ENCODE measurements at places on chromosomes 16 and 17. TPM values are rescaled to one million over a fixed set of nuclear protein-coding genes. Genes with fewer than 3 reads are reported as not detected.

ODAD4 gene
- 1.2 TPM for polyA plus RNA-seq

BAIAP3 gene
- polyA plus RNA-seq: 1.4 TPM

KCNH6 gene
- not detected for polyA plus RNA-seq

DNA sequence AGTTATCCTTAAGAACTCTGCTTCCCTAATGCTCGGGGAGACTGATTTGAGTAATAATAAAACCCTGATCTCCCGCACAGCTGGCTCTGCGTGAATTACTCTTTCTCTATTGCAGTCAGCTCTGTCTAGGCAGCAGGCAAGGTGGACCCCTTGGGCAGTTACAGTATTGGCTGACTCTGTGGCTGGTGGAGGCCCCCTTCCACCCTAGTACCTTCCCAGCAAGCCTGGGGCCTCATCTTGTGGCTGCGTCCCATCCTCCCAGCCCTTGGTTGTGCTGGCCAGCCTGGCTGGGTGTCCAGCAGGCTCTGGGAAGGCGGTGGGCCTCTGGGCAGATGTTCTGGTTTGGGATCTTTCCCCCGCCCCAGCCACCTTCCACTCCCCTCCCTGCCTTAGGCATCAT, 44.5 kb downstream of the CFAP20 start:
- no peak for DNase-seq

TCAP gene
- 2,624 TPM for polyA plus RNA-seq

DNA sequence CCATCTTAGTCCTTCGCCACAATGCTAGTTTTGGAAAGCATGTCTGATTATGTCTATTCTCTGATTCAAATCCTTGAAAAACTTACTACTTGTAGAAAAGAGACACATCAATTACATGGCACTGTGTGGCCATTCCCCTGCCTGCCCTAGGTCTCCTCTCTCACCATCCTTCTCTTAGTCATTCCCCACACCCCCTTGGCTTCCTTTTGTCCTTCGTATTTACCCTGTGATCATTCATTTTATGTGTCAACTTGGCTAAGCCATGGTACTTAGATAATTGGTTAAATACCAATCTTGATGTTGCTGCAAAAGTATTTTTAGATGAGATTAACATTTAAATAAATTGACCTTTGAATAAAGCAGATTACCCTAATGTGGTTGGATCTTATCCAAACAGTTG, 122.9 kb upstream of the CDH11 start:
- no peak for DNase-seq

CTRB2 gene
- 0.42 TPM for polyA plus RNA-seq

- no peak for DNase-seq
Observed at GRCh38 chr17:48442819-48443218, 12.8 kb upstream of the SKAP1 start.

DNA sequence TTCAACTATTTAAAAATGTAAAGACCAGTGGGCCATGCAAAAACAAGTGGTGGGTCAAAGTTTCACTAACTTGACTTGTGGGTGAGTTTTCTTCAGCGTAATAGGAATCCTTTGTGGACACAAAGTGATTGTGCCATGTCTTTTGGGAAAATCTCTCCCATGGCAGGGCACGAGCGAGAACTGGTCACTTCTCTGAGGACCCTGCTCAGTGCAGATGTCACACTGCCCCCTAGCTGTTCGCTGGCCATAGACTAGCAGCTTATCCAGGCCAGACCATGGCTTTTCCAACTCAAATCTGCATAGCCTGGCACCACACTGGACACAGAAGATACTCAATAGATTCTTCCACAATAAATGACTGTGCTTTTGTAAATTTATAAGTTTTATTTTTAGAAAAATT, 306.0 kb upstream of the CCL2 start:
- DNase-seq: no peak

DNA sequence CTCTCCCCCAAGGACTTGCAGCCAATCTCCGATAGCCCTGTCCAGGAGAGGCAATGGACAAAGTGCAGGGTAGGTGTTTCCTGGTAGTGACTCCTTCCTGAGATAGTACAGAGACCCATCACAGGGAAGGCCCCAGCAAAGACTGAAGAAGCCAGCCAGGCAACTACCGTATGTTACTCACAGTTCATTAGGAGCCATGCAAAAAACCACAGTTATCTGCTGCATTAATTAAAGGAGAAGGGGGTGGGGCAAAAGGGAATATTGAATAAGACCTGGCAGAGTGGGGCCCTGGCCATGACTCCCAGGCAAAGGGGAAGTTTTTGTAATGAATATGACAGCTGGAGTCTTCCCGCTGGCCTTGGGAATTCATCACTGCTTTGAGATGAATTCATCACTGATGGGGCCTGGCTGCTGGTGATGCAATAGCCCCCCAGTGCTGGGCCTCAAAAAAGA, 2.5 kb upstream of the SLC13A2 start:
- DNase-seq: no peak

OMG gene
- polyA plus RNA-seq: 0.22 TPM

All from heart right ventricle (tissue), 16 donors.